ENCODE measurements at places on chromosomes 3 and 15.

- DNase-seq: no peak
These were observed 114.9 kb downstream of the PLD1 start for GRCh38 chr3:171695426-171695825.

- no peak for DNase-seq
These were observed 46.1 kb downstream of the SLC9C1 start for GRCh38 chr3:112247900-112248299.

GRCh38 chr3:52052831-52053306 lies 3.5 kb downstream of the DUSP7 start:
- DNase-seq: peak; percentile 80

- DNase-seq: peak; percentile 6
These were observed 262.0 kb upstream of the UMPS start for GRCh38 chr3:124467980-124468902.

DNA sequence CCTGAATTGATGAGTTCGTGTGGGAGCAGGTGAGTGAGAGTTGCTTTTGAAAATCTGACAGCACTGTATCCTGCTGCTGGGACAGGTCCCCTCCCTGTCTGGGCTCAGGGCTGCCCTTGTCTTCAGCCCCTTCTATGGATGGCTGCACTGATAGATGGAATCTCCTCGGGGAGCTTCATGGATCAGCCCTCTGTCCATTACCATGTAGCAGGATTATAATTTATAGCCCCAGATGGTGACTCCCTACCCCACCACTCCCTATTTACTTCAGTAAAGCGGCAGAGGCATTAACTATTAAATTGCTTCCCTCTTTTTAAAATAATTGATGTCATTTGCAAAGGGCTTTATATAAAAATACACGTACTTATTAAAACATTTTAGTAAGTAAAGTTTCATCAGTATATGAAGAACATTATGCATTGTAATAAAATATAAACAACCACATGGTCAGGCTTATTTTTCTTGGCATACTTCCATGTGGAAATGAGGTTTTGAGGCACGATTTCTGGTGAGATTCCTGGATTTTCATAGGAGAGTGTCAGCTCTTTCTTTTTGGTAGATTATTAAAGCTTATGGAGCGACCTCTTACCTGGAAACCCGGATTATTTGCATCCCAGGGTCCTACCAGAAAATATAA lies 38.5 kb downstream of the MAP3K13 start:
- no peak for DNase-seq

DNA sequence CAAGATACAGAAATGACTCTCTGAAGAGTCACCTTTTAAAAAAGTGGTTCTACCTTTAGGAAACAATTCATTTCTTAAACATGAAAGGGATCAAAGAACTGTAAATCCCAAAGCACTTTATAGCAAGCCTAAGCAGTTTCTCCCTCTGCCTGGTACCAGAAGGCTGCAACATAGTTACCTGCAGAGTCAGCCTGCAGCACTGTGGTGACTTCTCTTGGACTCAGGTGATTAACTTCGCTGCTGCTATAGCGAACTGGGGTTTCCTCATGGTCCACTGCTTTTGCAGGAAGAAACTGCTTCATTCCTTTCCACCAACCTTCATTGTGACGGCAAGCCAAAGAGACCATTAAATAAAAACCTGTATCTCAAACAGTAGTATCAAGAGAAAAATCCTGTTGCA lies 37.3 kb downstream of the ST3GAL6 start:
- no peak for DNase-seq

DNA sequence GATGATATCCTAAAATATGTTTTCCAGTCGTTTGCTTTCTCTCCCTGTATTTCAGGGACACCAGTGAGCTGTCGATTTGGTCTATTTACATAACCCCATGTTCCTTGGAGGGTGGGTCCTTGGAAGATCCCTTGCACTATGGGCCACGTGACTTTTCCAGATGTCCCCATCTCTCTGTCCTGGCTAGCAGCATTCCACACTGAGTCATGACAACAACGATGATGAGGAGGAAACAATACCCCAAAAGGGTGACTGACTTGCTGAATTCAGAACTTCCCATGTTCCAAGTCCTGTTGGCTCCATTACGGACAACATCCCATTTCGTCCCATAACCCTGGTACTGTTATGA lies 134.3 kb downstream of the NSMCE3 start:
- DNase-seq: no peak

All from hypothalamus (tissue), 51 donors.